ENCODE measurements at places on chromosomes 4 and X.

GRCh38 chr4:136967069-136967468, 565.2 kb downstream of the PCDH18 start:
- DNase-seq: no peak

DNA sequence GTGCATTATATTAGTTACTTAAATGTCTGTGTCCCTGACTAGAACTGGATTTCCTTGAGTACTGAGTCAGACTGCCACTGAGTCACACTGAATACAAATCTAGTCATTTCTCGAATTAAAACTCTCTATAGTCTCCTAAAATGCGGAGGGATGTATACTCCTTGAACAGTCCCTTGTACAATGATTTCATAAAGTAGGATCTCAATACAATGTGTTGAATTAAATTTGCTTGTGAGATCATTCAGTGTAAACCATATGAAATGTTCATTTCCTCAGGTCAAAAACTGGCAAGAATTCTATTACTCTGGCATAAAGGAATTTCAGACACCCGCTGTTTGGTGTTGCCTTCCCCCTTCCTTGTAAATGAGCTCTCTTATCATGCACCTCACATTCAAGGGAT, 17.5 kb upstream of the FAM241A start:
- DNase-seq: no peak

DNA sequence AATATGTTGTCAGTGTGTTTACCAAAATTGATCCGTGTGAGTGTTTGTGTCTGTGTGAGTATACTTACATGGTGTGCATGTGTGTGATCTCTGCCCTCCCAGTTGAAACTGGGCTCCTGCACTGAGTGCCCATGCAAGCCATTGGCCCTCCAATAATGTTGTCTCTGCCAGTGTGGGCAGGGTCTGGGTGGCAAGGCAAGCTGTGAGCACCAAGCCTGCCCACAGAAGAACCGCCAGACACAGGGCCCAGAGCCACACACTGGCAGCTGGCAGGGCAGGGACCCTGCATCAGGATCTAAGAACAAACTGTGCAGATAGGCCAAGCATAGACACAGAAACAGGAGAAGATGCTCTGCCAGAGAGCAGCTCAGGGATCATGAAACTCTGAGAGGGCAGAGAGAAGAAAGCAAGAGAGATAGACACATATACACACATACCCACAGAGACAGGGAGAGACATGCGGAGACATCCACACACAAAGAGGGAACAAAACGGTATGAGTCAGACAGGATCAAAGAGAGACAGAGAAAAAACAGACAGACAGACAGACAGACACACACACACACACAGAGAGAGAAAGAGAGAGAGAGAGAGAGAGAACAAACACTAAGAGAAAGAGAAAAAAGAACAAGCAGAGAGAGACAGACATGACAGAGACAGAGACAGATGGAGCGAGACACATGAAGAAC, 555.0 kb downstream of the MID1IP1 start:
- no peak for DNase-seq

DNA sequence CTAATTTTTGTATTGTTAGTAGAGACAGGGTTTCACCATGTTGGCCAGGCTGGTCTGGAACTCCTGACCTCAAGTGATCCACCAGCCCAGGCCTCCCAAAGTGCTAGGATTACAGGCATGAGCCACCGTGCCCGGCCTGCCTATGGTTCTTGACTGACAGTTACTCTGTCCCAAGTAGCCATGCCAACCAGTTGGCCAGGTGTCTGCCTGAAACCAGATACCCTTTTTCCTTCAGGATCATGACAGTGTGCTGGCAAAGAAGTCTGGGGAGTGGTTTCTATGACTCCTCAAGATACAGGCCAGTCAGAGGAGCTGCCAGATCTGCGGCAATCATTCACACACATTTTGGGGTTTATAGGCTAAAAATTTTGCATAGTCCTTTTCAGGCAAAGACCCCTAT, 1.7 kb upstream of the LAS1L start:
- DNase-seq: no peak

- DNase-seq: no peak
These were observed 167.8 kb upstream of the PCDH18 start for GRCh38 chr4:137700072-137700471.

DNA sequence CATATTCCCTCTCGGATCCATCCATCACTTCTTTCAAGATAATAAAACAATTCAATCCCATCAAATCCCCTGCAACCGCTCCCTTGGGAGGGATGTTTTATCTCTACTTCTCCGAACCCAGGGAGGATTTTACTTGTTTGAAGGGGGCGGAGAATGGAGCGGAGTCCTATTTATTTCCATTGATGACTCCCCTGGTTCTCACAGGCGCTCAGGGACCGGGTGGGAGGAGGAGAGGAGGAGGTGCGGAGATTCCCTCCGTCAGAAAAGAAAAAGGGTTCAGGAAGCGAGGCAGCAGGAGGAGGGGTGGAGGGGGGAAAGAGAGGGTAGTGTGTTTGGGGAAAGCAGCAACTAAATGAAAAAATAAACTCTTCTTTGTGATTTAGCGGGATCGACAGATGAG, 2.1 kb downstream of the NDNF start:
- no peak for DNase-seq

DNA sequence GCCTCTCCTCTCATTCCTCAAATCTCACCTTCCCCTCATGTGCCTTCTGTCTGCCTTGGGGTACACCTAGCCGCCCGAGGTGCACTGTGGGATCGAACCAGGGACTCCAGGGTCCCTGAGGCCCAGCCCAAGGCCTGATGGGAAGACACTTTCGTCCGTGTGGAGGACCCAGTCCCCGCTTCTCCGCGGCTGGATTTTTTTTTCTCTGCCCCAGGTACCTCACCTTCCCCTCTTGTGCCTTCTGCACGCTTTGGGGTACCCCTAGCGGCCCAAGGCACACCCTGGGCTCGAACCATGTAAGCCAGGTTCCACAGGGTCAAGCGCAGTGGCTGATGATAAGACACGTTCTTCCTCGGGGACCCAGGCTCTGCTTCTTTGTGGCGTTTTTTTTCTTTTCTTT, 530.7 kb downstream of the CWH43 start:
- no peak for DNase-seq

GRCh38 chrX:153857348-153857903, 27.1 kb upstream of the PDZD4 start:
- DNase-seq: no peak

GRCh38 chrX:150730719-150731118, 37.5 kb downstream of the MTMR1 start:
- DNase-seq: no peak

- DNase-seq: no peak
These were observed 2582.7 kb downstream of the ARAP2 start for GRCh38 chr4:33661636-33662035.

GRCh38 chr4:81465406-81466340, 6.0 kb downstream of the RASGEF1B start:
- DNase-seq: no peak

GRCh38 chr4:1116838-1117237, 3.5 kb upstream of the RNF212 start:
- DNase-seq: peak; percentile 43

GRCh38 chr4:62622089-62622488, 1422.0 kb downstream of the ADGRL3 start:
- no peak for DNase-seq

- DNase-seq: peak; percentile 27
These were observed 2.0 kb downstream of the DLG3 start for GRCh38 chrX:70446380-70447350.

DNA sequence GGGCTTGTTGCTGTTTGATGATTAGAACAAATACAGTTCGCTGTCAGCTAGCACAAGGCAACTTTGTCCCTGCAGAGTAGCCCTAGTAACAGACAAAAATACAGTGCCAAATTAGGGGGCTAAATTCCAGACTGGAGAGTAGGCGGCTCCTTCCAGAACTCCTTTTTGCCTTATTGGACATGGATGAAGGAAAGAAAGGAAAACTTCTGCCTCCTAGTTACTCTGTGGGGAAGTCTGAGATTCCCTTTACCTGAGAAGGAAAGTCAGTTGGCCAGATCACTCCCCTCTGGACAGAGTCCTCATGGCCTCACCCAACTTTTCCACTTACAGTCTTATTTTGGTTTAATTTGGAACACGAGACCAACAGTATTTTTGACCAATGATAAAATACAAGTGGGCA, 140.5 kb upstream of the ADAMTS3 start:
- DNase-seq: no peak

DNA sequence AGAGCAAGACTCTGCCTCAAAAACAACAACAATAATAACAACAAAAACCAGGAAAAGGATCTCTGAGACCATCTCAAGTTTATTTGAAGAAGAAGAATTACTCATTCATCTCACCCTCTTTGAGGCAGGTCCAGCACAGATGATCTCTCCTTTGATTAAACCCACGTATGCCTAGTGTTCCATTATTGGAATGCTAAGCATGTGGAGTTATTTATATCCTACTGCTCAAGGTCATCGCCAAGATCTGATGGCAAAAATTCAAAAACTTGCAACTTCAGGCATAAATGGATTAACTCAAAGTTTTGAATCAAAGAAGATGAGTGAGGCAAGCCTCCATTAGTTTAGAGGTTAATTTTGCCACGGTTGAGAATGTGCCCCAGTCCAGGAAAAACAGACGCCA, 184.2 kb downstream of the DHRSX start:
- no peak for DNase-seq

GRCh38 chrX:10197279-10198210, 40.8 kb downstream of the CLCN4 start:
- no peak for DNase-seq

GRCh38 chr4:15037923-15038541, 35.8 kb downstream of the CPEB2 start:
- DNase-seq: no peak

DNA sequence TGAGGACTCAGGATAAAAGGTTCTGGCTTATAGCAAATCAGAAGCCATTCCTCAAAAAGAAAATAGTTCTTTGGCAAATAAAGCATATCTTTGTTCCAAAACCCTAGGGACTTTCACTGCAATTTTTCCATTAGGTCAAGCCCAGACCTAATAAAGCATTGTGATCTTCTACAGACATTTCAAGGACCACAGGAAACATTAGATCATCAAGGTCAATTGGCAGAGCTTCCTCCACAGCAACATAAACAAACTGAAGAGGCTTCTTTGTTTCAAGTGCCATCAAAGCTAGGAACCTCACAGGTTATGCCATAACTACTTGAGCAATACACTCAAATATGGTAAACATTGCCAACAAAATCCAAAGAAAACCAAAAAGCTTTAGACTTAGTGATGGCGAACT, 144.9 kb downstream of the ANXA5 start:
- no peak for DNase-seq

- DNase-seq: no peak
These were observed 19.6 kb upstream of the CA5B start for GRCh38 chrX:15718283-15718970.

- DNase-seq: no peak
These were observed 188.9 kb downstream of the ENOX2 start for GRCh38 chrX:130714135-130714534.

DNA sequence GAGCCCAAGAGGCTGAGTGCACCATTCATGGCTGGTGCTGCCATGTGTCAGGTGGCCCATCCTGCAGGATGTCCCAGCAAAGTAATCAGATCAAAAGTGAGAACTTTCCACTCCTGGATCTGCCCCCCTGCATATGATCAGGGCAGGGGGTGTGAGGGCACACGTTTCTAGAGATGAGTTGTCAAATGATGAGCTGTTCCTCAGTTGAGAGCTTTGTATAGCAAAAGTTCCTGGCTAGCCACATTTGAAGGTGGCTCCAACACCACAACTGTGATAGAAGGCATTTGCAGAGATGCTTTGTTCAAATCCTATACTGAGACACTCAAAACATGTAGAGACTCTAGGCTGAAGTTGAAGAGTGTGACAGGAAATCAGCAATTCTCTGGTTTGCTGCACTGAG, 501.8 kb downstream of the BCOR start:
- DNase-seq: no peak

- DNase-seq: no peak
These were observed 44.6 kb downstream of the RASSF6 start for GRCh38 chr4:73575660-73576059.

DNA sequence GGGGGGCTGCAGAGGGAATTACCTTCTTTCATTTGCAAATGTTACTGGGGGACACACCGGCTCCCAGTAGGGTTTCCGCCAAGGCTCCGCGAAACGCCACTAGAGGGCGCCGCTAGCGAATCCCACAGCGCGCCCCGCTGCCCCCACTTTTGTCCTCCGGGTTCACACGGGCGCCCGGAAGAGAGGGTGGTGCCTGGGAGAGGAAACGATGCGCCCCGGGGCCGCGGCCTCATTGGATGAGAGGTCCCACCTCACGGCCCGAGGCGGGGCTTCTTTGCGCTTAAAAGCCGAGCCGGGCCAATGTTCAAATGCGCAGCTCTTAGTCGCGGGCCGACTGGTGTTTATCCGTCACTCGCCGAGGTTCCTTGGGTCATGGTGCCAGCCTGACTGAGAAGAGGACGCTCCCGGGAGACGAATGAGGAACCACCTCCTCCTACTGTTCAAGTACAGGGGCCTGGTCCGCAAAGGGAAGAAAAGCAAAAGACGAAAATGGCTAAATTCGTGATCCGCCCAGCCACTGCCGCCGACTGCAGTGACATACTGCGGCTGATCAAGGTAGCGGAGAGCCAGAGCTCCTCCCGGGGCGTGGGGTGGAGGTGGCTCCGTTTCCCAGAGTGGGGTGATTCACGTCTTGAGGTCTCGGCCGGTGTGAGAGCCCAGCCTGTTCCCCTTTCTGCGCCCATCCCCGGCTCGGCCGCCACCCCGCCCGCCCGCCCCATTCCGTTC, at the start of gene SAT1:
SAT1 (plus strand) TSS at position 311 of the 726 bp plus-strand sequence; CDS start at position 490, 179 bp downstream.
- peak; percentile 98 for DNase-seq

DNA sequence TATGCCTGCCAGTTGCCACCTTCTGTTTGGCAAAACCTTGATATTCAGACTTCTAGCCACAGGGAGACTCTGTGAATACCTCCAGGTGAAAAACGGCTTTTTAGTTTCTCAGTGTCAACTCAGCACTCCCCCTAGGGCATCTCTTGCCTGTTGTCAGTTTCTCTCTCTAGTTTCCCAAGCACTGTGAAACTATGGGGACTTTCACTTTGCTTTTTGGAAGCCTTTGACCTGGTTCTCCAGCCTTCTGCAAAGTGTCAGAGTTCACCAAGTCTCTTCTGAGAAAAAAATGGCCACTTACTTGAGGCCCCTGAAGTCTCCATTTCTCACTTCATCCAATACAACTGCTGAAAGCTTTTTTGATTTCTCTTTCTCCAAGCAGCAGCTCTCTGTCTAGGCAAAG, 521.5 kb downstream of the INPP4B start:
- DNase-seq: no peak

GRCh38 chrX:19659929-19660328, 144.6 kb upstream of the MAP3K15 start:
- peak; percentile 68 for DNase-seq

DNA sequence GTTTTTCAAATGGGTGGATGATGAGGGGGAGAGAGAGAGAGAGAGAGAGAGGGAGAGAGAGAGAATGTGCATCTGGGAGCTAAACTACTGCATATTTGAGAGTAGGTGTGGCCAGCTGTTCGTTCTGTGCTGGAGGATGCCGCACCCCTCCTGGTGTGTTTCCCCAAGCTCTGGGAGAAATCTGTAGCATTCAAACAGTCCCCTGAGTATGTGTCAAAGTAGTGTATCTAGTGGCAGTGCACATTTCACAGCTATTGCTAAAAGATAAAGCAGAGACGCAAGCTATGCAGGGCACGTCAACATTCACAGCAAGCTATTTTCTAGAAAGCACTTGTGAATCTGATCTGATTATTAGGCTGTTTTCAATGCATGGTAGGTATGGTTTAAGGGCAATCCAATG, 83.5 kb upstream of the LIMCH1 start:
- DNase-seq: no peak

Data from Karpas-422 (cell line).